Effector CD4-positive, alpha-beta T cell (primary cell): ENCODE measurements at places on chromosomes 1 and 21.

DNA sequence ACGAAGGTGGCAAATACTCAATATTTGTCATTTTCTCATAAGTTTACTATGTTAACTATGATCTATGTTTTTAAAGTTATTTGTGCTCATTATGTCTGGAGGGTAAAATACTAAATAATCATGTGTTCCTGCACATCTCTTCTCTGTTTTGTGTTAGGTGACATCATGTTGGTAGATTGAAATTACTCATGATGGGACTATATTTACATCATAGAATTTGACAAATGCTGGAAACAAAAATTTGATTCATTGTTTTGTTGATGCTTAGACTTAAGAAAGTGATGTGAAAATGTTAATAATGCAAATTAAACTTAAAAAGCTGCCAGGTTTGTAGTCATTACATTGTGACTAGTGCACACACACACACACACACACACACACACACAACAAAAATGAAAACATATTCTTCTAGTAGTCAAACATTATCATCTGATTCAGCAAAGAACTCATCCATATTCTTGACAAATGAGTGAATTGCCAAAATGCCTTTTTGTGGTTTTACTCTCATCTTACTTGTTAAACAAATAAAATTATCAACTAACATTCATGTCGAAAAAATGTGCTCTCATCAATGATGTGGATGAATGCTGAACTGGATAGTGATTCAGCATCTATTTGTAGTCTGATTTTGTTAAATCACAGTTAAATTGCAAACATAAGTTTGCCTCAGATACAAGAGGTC lies 870.7 kb downstream of the BRINP3 start:
- DNase-seq: no peak

DNA sequence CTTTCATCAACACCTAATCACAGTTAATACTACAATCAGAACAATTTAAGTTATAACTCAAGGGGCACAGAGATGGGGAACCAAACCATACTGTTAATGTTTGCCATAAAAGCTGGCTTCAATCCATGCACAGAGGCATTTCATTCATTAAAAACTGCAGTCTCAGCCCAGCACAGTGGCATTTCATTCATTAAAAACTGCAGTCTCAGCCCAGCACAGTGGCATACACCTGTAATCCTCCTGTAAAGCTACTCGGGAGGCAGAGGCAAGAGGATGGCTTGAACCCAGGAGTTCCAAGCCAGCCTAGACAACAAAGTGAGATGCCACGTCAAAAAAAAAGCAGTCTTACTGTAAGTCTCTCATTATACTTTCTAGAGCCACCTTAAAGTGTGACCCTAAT lies 29.2 kb downstream of the ARID4B start:
- DNase-seq: no peak

- no peak for DNase-seq
Observed at GRCh38 chr1:47031059-47031458, 7.6 kb downstream of the CYP4X1 start.

DNA sequence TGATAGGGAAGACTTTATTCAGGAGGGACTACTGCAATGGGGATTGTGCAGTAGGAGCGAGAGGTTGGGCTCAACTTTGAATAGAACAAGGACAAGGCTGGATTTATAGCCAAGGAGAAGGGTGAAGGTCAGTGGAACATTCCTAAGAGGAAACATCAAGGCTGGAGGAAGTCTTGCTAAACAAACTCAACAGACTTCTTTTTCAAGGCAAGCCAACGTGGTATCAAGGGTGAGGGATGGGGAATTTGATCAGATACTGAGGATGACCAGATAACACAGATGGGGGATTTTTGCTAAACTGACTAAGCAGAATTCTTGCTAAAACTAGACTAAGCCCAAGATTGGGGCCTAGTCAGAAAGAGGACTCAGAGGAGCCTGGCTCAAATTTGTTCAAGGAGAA lies 107.3 kb downstream of the DUSP10 start:
- no peak for DNase-seq

GRCh38 chr1:52216907-52217458 lies 75.1 kb downstream of the ZFYVE9 start:
- DNase-seq: no peak

- DNase-seq: no peak
Observed at GRCh38 chr1:187078321-187078720, 249.6 kb downstream of the PLA2G4A start.

DNA sequence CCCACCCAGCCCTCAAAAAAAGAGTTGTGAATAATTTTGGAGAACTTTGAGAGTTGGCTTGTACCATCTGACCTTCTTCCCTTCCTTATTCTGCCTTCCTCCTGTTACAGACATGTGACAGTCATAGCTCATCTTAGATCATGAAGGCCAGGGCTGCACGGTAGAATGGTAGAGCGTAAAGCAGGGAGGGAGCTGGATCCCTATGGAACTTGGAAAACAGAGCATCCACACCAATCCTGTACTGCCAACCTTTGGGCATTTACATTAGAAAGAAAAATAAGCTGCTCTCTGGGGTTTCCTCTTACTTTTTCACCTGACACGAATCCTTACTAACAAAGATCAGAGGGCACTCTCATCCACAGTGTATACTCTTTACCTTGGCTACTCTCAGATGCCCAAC lies 121.5 kb downstream of the GPR52 start:
- no peak for DNase-seq

- DNase-seq: no peak
Observed at GRCh38 chr1:1754051-1754815, 24.0 kb downstream of the NADK start.

DNA sequence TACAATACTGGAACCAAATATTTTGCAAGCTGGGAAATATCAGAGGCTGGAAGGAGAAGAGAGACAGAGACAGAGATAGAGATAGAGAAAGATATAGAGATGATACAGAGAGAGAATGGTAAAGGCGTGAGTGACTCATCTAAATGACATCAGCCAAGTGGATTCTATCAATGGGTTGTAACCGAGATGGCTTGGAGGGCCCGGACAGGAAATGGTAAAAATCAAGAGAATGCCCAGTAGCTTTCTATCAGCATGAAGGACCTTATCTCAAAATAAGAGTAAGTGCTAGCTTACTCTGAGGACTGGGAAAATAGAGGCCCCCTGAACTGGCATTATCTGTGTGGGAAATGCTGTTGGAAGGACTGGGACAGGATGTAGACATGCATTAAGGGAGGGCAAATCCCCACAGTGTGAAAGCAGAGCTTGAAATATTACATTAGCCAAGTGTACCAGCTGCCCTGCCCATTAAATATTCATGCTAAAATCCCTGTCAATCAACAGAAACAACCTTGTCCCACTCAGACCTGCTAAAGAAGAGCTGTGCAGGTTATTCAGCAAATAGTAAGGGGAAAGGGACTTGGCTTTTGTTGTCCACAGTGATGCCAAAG lies 76.6 kb upstream of the ZNF644 start:
- no peak for DNase-seq

GRCh38 chr21:42733037-42733627 lies 79.7 kb downstream of the PDE9A start:
- DNase-seq: no peak

GRCh38 chr1:113937146-113937545 lies 8.0 kb downstream of the HIPK1 start:
- no peak for DNase-seq

DNA sequence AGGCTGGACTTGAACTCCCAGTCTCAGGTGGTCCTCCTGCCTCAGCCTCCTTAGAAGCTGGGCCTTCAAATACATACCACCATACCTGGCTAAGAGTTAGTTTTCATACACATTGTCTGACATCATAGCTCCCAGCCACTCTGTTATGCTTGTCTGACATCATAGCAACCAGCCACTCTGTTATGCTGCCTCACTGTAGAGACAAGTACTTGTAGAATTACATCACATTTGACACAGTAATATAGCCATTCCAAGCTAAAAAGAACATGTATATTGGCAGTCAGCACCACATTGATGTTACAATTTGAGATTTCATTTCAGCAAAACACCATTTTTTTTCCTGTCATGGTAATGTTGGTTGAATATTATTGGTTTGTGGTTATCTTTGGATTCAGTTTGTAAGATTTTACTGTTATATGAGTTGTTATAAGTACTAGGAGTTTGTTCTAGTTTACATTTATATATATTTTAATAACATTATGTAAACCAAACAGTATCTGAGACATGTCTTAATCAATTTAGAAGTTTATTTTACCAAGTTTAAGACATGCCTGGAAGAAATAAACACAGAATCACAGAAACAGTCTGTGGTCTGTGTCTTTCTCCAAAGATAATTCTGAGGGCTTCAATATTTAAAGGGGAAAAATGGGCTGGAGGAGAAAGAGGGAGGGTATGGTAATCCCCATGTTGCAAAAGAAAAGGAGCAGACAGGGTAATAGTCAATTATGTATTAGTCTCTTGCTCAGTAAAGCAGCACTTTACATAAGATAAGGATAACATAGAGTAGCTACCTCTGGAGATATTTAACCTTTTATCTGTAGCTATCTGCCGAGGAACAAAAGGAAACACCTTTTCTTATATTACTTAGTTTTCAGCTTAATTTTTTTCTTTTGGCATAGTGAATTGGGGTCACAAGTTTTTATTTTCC lies 43.0 kb downstream of the XPR1 start:
- DNase-seq: no peak

GRCh38 chr21:16590186-16590585 lies 860.4 kb downstream of the USP25 start:
- DNase-seq: no peak

DNA sequence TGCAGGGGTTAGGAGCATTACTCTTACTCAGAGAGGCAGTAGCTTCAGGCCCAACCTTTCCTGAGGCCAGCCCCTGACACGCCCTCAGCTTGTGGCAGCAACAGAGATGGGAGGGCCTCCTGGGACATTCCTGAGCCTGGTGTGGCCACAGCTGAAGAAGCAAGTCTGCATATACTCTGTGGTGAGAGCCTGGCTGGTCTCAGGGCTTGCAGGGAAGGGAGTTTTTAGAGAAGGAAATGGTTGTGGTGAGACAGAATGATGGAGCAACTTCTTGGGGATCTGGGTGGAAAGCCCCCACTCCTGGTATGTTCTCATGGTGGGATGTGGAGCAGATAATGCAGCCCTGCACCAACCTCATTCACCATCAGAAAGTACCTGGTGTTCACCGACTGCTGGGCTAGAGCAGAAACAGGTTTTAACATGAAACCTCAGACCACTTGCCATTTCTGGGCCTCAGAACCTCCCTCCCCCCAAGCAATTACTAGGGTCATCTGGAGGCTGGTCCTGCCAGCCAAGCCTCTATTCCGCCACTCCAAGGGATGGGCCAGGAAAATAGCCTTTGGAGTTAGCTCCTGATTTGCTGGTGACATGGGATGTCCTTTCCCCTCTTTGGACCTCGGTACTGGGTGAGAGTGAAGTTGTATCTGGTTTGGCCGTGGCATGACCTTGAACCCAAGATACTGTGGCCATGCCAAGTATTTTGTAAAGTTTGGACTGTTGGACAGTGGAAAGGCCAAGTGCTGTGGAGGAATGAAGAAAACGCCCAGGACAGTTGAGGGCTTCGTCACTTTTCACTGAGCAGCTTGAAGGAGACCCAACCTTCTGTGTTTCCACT lies 28.1 kb upstream of the RNF19B start:
- DNase-seq: peak; percentile 30

DNA sequence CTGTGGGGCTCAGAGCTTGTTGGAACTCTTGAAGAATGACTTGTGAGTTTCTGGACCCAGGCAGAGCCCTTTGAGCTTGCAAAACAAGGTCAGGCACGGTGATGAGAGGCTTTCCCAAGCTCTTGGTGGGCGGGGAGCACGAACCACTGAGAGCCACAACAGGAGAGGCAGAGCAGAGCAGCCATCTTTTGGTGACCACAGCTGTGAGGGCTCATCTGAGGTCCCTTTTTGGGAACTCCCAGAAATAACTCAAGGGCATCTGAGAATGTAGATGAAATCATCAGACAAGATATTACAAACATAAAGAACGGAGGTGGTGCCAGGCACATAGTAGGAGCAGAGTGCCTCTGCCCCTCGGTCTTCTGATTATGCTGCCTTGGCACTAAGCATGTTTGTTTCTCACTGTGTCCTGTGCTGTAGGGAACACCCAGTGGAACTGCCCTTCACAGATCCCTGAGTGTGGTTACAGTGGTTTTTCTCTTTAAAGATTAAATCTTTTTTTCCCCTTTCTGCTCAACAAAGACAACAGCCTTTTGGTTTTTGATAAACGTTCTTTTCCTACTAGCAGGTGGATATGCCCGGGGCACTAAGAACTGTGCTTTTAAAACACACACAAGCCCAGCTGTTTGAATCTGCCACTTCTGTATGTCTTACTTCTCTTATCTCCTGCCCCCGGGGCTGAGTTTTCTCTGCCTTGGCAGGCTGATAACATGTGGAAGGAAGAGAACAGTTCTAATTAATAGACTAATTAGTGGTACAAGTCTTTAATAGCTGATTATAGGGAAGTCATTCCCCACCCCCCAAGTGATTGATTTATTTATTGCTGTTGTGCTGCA lies 37.7 kb downstream of the CD34 start:
- DNase-seq: no peak

GRCh38 chr21:24658926-24659325 lies 948.4 kb downstream of the MRPL39 start:
- DNase-seq: no peak

GRCh38 chr1:4762146-4762545 lies 107.7 kb downstream of the AJAP1 start:
- no peak for DNase-seq

- DNase-seq: no peak
Observed at GRCh38 chr1:203567596-203567995, 59.0 kb upstream of the ATP2B4 start.

DNA sequence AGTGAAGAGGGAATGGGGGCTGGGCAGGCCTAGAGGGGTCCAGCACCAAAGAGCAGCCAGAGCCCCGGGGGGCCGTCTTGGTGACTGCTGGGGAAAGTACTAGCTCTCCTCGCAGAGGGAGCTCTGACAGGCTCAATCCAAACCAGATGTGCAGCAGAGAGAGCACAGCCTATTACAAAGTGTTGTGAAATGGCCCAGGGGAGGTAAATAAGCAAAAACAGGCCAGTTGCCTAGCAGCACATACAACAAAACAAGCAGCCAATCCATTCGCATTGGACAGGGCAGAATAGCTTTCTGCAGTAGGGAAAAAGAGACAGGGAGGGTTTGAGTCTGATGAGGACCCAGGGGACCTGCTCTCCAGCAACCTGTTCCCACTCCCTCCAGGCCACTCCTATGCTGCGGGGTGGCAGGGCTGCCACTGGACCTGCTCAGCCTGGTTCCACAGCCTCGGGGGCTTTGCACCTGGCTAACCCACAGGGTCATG lies 239.6 kb upstream of the FGGY start:
- no peak for DNase-seq

DNA sequence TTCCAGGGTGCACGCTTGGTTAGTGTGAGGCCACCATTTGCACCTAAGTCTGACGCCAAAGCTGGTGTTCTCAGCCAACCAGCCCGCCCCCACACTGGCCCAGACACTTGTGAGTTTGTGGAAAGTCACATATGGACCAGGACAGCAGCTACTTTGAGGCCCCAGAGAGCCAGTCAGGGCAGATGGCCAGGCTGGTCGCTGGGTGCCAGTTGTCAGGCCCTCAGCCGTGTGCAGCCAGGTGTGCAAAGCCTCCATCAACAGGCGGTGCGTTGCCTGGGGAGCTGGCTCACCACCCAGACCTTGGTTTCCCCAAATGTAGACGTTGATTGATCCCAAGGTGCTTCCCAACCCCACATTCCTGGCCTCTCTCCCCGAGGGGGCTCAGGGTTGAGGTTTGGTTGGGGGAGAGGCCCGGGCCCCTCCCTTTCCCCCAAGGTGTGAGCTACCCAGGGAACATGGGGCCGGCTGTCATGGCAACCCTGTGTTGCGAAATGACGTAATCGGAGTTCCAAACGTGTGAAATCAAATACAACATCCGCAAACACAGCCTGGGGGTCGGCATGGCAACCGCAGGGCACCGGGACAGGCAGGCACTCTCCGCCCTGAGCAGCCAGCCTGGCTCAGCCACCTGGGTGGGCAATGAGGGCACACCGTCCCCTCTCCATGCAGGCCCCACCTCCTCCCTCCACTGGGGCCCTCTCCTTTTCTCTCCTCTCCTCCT lies 42.2 kb upstream of the WNT4 start:
- DNase-seq: no peak
